ENCODE measurements at places on chromosomes 5 and 9. TPM values are rescaled to one million over a fixed set of nuclear protein-coding genes. Genes with fewer than 3 reads are reported as not detected.
A peak's percentile ranks its signal among the peaks of the same experiment; 100 is the strongest.

DNA sequence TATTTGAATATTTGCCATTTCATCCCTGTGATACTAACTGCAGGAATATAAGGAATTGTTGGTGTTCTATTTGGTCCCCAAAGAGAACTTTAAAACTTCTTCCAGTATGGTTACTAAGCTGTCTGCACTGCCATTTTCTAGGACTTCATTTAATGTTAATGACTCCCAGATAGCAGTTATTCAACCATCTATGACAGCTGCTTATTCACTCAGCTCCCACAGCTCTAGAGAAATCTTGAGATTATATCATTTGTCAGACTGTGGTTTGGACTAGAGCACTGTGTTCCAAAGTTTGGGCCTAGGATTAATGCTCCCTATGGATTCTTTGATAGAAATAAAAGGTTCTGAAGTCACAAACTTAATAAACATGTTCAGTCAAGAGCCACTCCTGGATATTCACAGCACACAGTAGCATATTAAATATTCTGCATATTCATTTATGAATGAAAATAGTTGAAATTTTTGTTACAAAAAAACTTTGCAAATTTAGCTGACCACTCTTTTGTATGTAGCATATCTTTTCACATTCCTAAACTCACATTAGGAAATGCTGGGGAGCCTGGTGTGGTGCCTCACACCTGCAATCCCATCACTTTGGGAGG lies 173.7 kb downstream of the NFIB start:
- no peaks in the 10 kb centered on the region for H3K36me3 ChIP-seq
- H3K4me1 ChIP-seq, result no peaks in the 10 kb centered on the region
- no peak overlapping the region for H3K4me3 ChIP-seq
- no peak overlapping the region for H3K27ac ChIP-seq
- DNase-seq, result peak; percentile 54

Gene NUDT12
- 6.3 TPM for total RNA-seq

Gene CAMSAP1
- 34.8 TPM for total RNA-seq

- peak overlapping the region; percentile 91 for H3K4me3 ChIP-seq
- peaks cover 19% of the 10 kb centered on the region for H3K4me1 ChIP-seq
Observed at GRCh38 chr9:92294297-92294676, 790 bp upstream of the IARS1 start.

DNA sequence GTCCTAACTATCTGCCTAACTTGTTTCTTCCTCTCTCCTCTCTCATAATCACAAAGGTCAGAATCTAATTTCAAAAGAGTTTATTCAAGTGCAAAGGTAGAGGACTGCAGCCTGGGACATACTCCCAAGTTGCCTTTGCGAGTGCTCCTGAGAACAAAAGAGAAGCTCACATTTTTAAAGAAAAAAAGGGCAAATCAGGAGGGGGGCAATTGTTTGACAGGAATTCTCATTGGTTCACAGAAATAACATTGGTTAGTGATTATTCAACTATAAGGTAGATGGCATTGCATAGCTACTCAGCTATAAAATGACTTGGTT lies 108.1 kb upstream of the RAI14 start:
- no peaks in the 10 kb centered on the region for H3K4me1 ChIP-seq
- no peak overlapping the region for H3K4me3 ChIP-seq
- no peaks in the 10 kb centered on the region for H3K27me3 ChIP-seq
- H3K36me3 ChIP-seq, result no peaks in the 10 kb centered on the region
- DNase-seq, result no peak

Gene CER1
- total RNA-seq, result 2.8 TPM

DNA sequence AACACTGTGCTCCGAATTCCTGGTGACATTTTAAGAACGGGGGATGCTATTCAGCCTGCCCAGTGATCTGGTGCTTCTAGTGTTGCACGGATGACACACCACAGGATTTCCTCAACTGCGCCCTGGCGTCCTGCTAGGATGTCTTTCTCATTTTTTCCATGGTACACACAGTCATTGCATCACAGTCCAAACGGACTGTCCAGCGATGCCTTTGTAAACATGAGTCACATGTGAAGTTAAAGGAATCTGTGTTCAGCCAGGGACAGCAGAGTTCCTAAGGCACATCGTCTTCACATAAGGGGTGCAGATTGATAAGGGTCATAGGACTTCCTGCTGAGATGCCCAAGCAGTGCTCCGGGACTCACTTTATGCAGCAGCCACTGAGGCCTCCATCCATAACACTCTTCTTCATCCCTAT lies 9.3 kb upstream of the PTPN3 start:
- peak; percentile 54 for DNase-seq
- H3K27ac ChIP-seq, result no peak overlapping the region
- H3K4me1 ChIP-seq, result peaks cover 4% of the 10 kb centered on the region
- peaks cover 13% of the 10 kb centered on the region for H3K27me3 ChIP-seq
- no peaks in the 10 kb centered on the region for H3K36me3 ChIP-seq

Measured in astrocyte (in vitro differentiated cells and primary cell).